CD8-positive, alpha-beta T cell (primary cell): ENCODE measurements at places on chromosomes 2 and 18. TPM values are rescaled to one million over a fixed set of nuclear protein-coding genes. Genes with fewer than 3 reads are reported as not detected.

GRCh38 chr2:168210895-168211570, 36.4 kb downstream of the STK39 start:
- DNase-seq = no peak

GRCh38 chr2:179172894-179173293, 91.7 kb downstream of the SESTD1 start:
- no peak for DNase-seq

- DNase-seq = no peak
These were observed 39.5 kb upstream of the NRP2 start for GRCh38 chr2:205642599-205643356.

DNA sequence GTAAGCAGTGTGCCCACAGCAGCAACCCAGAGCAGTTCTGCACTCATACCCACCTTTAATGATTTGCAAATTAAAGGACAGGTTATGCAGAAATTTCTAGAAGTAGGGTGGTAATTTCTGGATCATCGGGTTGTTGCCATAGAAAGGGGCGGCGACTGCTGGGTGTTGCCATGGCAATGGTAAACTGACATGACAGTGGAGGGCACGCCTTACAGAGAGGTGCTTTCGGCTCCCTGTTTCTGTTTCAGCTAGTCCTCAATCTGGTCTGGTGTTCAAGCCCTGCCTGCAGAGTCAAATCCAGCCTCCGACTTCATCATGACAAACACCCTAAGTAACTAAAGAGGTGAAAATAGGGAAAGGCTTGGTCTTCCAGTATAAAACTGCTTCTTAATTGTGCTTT, 667.7 kb downstream of the SOCS6 start:
- DNase-seq = no peak

GRCh38 chr2:26344581-26345282, 1.2 kb upstream of the SELENOI start:
- peak; percentile 24 for DNase-seq

- no peak for DNase-seq
These were observed 81.1 kb upstream of the SLC39A10 start for GRCh38 chr2:195575879-195576401.

- no peak for DNase-seq
These were observed 43.6 kb downstream of the MAP3K20 start for GRCh38 chr2:173119069-173119807.

The ILKAP gene
- total RNA-seq = 144 TPM

The IL36A gene
- 0.53 TPM for total RNA-seq

The AQP4 gene
- not detected for total RNA-seq
